ENCODE measurements at places on chromosomes 5 and 9.

GRCh38 chr9:125949703-125950460, 202.7 kb downstream of the PBX3 start:
- no peak for DNase-seq

DNA sequence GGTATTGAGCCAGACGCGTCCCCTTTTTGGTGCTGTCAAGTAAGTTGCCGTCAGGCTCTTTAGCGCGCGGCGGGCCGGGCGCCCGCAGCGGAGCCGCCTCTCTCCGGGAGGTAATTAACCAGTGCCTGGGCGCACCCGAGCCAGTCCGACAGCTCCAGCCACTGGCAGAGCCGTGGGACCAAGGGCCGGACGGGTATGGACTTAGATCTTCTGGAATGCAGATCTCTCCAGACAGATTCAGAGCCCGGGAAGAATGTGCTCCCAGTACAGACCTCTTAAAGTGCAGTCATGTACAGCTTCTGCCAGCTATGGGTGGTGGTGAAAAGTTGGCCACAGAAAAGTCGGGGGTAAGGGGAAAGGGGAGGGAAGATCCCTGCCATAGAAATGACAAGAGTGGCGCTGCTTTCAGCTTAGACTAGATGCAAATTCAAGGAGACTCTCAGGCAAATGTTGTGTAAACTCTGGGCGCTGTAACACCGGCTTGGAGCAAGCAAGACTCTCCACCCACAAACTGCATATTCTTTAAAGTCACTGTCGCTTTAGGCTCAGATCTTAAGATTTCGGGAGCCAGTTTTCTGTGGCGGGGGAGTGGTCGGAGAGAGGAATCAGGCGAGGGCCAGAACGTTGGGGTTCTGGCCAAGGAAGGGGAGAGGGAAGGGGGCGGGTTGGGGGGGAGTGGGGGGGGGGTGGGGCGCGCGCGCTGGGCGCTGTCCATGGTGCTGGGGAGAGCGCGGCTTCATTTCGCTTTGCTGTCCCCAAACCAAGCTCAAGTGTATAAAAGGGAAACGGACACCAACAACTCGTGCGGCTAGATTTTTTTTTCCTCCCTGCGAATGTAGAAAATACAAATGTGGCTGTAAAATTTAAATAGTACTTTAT, 29.2 kb downstream of the NR2F1 start:
- no peak for DNase-seq

- DNase-seq, result no peak
Observed at GRCh38 chr9:105457560-105458294, 9.9 kb downstream of the FSD1L start.

DNA sequence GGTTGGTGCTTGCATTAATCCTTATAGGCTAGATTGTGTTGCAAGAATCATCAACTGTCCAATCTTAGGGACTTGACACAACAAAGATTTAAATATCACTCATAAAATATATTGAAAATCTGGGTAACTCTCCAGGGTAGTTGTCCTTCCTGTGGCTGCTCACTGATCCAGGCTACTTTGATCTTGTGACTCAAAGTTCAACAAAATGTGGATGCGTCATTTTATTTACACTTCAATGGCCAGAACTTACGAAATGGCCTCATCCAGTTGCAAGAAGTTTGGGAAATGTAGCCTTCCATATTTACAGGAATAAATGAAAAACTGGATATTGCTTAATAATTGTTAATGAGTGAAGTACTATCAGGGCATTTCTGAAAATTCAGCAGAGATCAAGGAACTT, 235.5 kb upstream of the ACTBL2 start:
- no peak for DNase-seq

- no peak for DNase-seq
Observed at GRCh38 chr5:12659686-12660085, 755.4 kb upstream of the CTNND2 start.

DNA sequence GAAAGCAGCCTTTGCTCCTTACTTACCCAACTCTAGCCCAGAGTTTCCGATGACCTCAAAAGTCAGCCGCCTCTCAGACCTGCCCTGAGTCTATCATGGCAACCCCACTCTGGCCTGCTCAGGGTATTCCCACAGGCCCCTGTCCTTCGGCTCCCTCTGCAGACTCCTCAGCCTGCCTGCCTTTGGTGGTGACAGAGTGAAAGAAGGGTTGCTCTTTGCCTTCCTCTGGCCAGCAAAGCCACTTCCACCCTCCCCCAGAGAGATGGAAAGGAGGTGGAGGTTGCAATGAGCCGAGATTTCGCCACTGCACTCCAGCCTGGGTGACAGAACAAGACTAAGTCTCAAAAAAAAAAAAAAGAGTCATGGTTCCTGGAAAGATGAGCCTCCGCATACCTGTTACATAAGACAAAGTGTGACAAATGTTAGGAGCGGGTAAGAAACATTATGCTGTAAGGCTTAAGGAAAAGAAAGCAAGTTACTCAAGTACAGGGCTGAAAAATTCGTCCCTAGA, 2.3 kb upstream of the SMIM33 start:
- no peak for DNase-seq

GRCh38 chr5:88830567-88830966, 52.4 kb downstream of the MEF2C start:
- DNase-seq, result no peak

GRCh38 chr5:172714491-172715420, 56.2 kb downstream of the DUSP1 start:
- DNase-seq, result peak; percentile 76

All from CD4-positive, alpha-beta T cell treated with Interleukin-17A for 1 hour (primary cell).